ENCODE measurements at places on chromosomes 4 and X. TPM values are rescaled to one million over a fixed set of nuclear protein-coding genes. Genes with fewer than 3 reads are reported as not detected.

GRCh38 chr4:14528918-14529317 is 473.4 kb upstream of the CPEB2 start:
- no peak for DNase-seq

DNA sequence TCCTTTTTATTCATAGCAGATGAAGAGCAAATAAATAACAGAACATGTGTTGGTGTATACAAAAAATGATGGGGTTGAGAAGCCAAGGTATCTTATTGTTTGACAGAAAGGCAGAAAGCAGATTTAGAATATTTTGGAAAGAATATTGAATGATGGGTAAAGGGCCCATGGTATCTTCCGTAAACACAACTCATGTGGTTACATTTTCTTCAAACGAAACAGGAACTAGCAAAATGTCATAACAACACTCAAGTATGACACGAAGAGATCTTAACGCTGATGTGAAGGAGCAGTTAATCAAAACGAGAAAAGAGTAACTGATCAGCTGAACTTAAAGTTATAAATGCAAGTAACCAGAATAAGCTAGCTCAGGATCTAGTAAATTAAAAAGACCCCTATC is 195.7 kb upstream of the GK2 start:
- DNase-seq = no peak

DNA sequence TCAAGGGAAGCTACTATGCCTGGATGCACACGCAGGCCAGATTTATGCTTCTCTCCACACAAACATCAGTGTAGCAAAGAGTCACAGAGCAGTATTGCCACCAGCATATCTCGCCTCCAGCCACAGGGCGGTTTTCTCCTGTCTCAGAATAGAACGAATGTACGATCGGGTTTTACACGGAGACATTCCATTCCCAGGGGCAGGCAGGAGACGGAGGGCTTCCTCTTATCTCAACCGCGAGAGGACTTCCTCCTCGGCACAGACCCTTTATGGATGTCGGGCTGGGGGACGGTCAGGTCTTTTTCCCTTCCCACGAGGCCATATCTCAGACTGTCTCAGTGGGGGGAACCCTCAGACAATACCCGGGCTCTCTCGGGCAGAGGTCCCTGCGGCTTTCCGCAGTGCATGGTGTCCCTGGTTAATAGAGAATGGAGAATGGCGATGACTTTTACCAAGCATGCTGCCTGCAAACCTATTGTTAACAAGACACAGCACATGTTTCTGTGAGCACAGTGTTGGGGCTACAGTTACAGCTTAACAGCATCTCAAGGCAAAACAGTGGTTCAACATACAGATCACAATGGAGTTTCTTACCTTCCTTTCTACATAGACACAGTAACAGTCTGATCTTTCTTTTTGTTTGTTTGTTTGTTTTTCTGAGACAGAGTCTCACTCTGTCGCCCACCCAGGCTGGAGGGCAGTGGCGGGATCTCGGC is 24.1 kb downstream of the CSF2RA start:
- DNase-seq = no peak

- DNase-seq = no peak
Measured at GRCh38 chr4:108013327-108013726, 23.6 kb downstream of the HADH start.

- no peak for DNase-seq
Measured at GRCh38 chr4:149306537-149306936, 509.1 kb downstream of the IQCM start.

- DNase-seq = no peak
Measured at GRCh38 chrX:107677909-107678308, 49.6 kb downstream of the PRPS1 start.

DNA sequence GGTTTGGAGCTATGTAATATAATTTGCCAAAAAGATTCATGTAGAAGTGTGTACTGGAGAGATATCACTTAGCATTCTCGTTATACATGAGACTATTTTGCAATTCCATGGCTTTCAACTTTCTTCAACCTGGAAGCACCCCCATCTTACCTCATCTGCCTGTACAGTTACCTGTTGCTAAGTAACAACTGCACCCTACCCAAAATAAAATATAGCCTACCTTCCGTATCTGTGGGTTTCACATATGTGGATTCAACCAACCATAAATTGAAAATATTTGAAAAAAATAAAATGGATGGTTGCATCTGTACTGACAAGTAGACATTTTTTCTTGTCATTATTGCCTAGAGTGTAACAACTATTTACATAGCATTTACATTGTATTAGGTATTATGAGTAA is 278.3 kb downstream of the PPP1R2C start:
- DNase-seq = no peak

- DNase-seq = no peak
Measured at GRCh38 chr4:7892212-7893019, 47.2 kb downstream of the AFAP1 start.

DNA sequence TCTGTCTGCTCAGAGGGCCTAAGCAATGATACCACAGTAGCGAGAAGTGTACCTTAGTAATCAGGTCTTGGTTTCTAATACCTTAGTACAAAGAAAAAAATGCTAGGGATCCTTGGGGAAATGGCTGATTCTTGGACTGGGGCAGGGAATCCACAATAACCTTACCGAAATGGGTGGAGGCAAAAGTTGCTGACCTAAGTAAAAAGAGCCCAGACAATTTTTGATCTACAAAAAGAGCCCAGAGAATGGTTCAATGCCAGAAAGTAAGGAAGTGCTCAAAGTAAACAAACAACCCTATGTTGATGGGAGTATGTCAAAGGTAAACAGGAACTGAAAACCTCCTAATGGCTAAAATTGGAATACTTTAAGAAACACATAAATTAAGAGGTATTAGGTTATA is 130.1 kb upstream of the MAGEB18 start:
- no peak for DNase-seq

- no peak for DNase-seq
Measured at GRCh38 chr4:149912000-149912399, 96.4 kb upstream of the IQCM start.

DNA sequence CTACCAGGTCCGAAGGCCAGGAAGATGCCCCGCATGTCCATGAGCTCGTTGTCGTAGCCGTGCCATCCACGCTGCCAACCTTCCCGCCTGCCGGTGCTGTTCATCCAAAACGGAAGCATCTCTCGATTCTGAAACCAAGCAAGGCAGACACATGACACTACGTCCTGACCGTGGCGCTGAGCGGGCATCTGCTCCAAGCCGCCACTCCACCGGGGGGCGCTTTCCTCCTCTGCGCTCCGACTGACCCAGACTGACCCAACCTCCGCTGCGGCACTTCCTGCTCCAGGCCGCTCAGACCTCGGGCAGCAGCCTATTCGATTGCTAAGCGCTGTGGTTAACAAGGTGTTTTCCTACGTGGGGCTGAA is 120.5 kb downstream of the ENPP6 start:
- DNase-seq = peak; percentile 70

GRCh38 chrX:45266456-45266855 is 65.8 kb upstream of the DIPK2B start:
- DNase-seq = no peak

GRCh38 chrX:139875841-139876240 is 57.0 kb downstream of the ATP11C start:
- DNase-seq = no peak

GRCh38 chrX:17520016-17520615 is 145.1 kb downstream of the NHS start:
- DNase-seq = no peak

DNA sequence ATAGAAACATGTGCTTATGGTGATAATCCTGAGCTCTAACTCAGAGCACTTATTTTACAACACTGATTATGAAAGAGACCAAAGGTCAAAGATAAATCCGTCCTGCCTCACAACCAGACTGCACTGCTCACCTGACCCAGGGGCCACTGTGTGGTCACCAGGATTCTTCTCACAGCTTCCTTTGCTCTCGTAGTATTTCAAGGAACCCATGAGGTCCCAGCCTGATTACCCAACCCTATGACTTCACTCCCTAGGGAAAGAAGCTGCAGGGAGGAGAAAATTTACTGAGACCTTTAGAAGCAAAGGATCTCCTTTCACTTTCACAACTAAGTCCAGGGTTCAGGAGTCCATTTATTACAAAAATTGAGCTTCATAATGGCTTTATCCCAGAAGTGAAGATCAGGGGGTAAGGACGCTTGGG is 9.6 kb downstream of the SLC25A5 start:
- no peak for DNase-seq

DNA sequence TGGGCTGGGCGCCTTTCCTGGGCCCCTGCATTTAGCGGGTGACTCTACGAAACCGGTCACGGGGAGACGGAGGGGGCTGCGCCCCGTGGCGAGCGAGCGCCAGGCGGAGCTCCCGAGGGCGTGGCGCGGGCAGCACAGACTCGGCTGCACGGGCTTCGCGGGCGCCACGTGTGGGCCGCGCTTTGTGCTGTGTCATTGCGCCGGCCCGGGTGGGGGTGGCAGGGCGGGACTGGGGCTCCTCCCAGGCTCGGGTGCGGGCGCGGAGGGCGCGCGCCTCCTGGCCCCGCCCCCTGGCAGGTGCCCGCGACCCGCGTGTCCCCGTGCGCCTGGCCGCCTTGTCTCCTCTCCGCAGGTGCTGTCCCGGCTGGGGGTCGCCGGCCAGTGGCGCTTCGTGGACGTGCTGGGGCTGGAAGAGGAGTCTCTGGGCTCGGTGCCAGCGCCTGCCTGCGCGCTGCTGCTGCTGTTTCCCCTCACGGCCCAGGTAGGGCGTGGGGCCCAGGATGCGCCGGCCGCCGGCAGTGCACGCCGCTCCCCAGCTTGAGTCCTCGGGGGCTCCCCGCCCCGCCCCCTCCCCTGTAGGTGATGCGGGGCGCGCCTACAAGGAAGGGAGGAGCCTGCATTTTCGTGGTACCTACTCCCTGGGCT is 651 bp downstream of the UCHL1 start:
- DNase-seq = peak; percentile 61

- DNase-seq = no peak
Measured at GRCh38 chr4:96343836-96344235, 503.9 kb downstream of the PDHA2 start.

DNA sequence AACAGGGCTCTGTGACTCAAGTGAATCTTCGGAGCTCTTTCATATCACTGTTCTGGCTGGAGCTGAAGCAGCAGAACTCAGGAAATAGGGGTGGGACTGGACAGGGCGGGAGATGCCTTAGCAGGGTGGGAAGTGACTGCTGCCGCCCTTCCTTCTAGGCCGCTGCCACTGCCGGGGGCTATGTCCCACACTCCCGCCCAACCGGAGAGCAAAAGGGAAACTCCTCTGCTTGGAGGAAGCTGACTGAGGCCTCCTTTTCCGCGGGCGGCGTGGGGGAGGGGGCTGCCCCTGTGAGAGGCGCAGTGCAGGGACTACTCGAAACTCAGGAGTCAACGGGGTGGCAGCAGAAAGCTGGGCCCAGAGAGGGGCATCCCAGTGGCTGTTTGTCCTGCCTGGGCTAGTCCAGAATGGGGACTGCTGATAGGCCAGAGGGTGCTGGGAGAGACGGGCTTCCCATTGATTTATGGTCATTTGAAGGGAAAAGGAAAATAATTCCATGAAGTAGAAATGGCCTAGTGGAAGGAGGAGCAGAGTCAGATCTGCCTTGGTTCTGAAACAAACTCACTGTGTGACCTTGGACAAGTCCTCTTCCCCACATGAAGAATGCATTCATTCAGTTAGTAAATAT is 36.9 kb downstream of the STARD8 start:
- DNase-seq = peak; percentile 67

DNA sequence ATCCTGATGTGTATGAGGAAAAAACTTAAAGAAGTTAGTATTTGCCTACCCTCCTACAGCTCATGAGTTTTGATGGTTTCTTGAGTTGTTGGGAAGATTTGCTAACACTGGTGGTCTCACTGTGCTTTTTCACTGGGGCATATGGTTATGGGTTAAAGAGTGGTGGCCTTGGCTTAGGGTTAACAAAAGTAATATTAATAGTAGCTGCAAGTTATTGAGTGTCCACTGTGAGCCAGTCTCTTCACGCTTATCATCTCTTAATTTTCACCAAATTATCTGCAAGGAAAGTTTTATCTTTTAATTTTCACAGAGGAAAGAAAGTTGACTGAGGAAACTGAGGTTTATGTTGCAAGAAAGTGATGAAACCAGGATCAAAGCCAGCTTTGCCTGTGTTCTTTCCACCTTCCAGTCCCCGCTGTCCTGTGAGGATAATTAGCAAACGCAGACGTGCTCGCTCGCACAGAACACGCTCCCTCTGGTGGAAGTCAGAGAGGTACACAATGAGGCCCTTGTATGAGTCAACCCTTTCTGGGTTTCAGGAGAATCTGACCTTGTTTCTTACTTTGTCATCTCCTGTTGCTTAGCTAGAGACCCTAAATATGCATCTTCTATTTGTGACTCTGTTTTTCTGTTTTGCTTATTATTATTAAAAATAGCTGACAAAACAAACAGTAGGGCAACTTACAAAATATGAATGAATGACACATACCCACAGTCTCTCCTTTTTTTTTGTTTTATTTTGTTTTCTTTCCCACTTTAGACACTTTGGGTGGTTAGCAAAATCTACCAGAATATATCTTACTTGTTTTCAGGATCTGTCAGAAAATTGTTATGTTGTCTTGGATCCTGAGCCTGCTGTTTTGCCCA is 94.3 kb downstream of the DDIT4L start:
- DNase-seq = peak; percentile 46

GRCh38 chr4:37666625-37667071 is 19.5 kb downstream of the RELL1 start:
- no peak for DNase-seq

- no peak for DNase-seq
Measured at GRCh38 chr4:115720611-115721010, 607.2 kb upstream of the NDST4 start.

GRCh38 chrX:123869488-123869887 is 9.6 kb downstream of the XIAP start:
- no peak for DNase-seq

DNA sequence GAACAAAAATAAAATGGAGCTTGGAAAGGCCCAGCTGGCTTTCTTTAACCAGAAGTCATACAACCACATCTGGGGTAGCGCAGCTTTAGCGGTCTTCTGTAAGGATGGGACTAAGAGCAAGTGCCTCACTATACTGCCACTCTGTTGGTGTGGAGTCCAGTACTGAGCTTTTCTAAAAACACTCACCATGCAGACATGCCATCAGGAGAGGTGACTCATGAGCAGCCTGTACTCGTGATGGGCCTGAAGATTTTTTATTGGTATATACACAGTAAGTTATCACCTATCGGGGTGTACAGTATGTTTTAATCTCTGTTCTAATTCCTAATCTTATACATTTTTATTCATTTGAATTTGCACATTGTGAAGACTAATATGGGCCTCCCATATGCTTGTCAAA is 9.6 kb downstream of the PPP3CA start:
- no peak for DNase-seq

Gene SLIT2
- 91.8 TPM for total RNA-seq

Gene WAS
- total RNA-seq = 40.3 TPM

Gene SLBP
- total RNA-seq = 31.6 TPM

Gene CHRNA9
- not detected for total RNA-seq

Gene EVC2
- 4.9 TPM for total RNA-seq

Gene TMEM271
- total RNA-seq = not detected

Gene RASGEF1B
- 63.0 TPM for total RNA-seq

Gene RPA4
- 1.5 TPM for total RNA-seq

Gene DUX4
- not detected for total RNA-seq

Gene SYTL4
- 15.3 TPM for total RNA-seq

Gene TASL
- 8.0 TPM for total RNA-seq

Gene FGFBP1
- 1.2 TPM for total RNA-seq

Gene EREG
- 1.1 TPM for total RNA-seq

Gene FHDC1
- 21.9 TPM for total RNA-seq

All from lower lobe of right lung (tissue), 2 donors.